Trophoblast cell (in vitro differentiated cells and primary cell): ENCODE measurements at places on chromosomes 1 and 21.

DNA sequence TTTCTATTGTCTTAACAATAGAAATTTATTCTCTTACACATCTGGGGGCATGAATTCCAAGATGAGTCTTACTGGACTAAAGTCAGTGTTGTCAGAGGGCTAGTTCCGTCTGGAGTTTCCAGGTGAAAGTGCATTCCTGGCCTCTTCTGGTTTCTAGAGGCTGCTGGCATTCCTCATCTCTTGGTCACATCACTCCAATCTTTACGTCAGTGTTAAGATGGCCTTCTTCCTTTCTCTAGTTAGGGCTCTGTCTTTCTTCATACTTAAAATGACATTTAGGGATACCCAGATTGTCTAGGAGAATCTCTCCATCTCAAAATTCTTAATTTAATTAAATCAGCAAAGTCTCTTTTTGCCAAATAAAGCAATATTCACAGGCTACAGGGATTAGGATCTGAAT lies 13.3 kb upstream of the PDC start:
- peak; percentile 94 for DNase-seq

DNA sequence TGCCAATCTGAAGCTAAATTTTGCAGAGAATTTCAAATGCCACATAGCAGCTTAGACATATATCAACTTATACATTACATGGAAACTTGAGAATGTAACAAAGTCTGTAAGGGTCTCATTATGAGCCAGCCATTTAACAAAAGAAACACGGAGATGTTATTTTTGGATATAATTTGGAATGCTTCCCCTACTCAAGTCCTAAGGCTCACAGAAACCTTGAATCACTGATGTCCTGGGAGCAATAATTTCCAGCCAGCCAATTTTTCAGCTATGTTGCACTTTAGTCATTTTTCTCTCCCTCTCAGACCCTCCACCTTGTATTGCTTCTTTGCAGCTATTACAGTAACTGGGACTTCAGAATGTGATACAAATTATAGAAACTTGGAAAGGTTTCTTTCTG lies 56.9 kb downstream of the EIF2B3 start:
- no peak for DNase-seq

DNA sequence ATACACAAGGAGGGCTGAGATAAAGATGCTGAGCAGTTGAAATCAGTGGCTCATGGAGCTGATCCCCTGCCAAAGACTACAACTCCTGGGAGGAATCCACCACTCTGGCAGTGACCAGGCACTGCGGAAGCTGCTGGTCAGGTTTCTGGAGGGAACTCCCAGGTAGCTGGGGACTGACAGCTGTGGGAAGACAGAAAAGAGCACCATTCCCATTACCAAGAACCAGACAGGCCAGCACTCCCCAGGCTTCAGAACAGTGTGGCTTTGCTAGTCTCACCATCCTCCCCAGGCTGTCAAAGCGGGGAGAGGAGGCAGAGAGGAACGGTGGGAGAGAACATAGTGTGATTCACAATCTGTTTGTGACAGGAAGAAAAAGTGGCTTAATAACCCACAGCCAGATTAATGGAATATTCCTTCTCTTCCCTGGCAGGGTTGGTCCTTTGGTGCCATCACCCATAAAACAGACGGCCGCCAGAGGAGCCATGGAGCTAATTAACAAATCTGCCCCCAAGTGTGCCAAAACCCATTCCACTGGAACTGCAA lies 92.1 kb downstream of the MAB21L3 start:
- no peak for DNase-seq

- DNase-seq = no peak
Observed at GRCh38 chr1:160077486-160077885, 3.9 kb upstream of the KCNJ9 start.

DNA sequence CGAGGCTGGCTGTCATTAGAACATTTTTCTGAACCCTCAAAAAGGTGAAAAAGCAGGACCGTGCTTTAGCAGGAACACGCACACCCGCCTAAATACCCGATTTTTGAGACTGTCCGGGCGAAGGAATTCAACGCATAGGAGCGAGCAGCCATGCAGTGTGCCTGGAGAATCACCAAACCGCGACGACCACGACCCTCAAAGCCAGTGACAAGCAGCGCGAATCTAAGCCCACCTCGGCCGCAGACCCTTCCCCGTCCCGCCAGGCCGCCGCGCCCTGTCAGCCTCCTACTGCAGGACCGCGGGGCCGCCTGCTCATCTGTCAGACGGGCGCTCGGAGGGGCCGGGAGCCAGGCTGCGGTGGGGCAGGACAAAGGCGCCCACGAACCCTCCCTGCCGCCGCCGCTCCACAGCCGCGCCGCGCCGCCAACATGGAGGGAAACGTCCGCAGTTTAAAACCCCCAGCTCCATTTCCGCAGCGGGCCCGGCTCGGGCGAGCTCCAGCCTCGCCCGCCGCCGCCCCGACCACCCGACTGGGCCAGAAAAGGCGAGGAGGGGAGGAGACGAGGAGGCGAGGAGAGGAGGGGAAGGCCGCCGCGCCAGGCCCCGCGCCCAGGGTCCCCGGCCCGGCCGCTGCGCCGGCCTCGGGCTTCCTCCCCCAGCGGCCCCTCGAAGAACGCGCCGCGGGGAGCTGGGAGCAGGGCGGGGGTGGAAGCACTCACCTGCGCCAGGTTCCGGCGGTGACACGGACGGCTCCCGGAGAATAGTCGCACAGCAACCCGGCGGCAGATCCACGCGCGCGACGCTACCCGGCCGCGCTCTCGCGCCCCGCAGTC lies at the start of gene LBR:
LBR (minus strand) TSS at position 804 of the 833 bp plus-strand sequence. CDS start 3,963 bp downstream, outside the sequence.
- DNase-seq = peak; percentile 27

DNA sequence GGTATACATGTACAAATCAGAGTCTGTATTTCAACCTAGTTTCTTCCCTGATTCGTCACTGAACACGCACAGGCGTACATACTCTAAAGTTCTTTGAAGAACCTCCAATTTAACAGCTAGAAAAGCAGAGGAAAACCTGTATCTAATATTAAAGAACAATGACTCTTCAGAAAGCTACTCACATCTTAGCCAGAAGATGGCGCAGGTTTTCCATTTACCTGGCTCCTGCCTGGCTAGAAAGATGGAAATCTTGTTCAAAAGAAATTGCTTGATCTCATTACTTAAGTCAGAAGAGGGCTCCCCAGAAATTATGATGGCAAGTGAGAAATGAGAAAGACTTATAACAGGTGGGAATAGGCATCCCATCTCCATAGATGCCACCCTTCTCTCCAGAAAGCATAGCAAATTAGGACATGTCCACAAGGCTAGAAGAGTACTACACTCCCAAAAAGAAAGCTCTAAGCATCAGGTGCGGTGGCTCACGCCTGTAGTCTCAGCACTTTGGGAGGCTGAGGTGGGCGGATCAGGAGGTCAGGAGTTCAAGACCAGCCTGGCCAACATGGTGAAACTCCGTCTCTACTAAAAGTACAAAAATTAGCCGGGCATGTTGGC lies 19.0 kb upstream of the L1TD1 start:
- DNase-seq = peak; percentile 81

DNA sequence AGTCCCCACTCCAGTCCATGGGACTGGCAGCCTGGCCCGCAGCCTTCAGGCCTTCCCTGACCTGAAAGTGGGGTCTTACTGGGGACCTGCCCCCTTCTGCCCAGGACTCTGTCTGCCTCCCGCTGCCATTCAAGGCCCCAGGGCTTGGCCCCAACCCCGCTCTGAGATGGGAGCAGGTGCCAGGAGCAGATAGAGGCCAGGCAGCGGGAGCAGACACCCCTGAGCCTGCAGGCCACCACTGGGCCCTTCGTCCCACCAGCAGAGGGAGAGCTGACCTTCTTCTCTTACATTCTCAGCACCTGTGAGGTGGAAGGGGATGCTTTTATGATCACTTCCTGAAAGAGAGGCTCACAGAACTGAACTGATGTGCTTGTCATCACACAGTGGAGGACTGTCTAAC lies 62.2 kb upstream of the TINAGL1 start:
- no peak for DNase-seq

DNA sequence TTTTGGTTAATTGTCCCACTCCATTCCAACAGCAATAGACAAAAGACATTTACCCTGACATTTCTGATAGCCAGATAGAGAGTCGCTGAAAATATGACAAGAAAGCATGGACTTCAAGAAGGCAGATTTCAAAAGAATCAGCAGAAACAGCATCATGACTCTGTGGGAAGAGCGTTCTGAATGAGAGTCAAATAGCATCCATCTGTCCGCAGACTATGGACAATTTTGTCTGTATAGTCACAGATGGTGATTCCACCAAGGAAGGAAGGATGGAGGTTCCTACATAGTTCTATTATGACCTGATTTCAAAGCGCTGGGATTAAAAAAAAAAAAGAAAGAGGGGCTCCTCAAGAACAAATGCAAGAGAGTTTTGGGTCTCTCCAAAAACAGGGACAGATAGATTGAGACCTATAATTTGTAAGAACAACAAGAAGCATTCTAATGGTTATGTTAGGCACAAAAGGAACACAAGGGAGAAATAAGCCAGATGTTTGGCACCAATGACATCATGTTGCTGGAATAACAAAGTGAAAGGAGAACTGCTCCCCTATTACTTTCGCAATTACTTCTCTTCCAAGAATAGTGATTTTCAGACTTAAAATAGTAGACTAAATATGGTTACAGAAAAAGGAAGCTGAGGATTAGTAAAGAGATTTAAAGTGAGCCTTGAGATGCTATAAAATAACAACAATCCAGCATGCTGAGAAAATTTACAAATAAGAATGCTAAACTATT lies 28.5 kb downstream of the NIBAN1 start:
- no peak for DNase-seq

DNA sequence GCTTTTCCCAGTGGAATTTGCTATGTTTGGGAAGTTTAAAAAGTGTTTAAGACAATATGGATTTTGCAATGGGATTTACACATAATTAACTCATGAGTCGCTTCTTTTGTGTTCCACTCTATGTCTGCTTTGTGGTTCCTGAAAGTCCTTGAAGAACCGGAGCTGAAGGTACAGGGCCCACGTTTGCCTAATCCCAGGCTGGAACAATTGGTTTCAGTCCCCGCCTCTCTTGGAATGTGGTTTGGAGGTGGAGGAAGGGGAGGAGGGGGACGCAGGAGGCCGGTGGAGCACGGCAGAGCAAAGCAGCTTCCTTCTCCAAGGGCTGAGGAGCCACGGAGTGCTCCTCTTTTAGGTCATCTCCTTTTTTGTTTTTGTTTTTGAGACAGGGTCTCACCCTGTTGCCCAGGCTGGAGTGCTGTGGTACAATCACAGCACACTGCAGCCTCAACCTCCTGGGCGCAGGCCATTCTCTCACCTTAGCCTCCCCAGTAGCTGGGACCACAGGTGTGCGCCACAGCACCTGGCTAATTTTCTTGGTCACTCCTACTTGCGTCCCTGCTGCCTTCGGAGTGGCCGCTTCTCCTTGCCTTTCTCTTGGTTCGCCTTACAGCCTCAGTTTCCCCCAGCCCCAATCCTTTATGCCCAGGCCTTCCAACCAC lies 129.5 kb upstream of the ERRFI1 start:
- no peak for DNase-seq

- no peak for DNase-seq
Observed at GRCh38 chr1:20089328-20090077, 19.5 kb downstream of the PLA2G5 start.

GRCh38 chr21:14684071-14684470 lies 138.0 kb upstream of the SAMSN1 start:
- no peak for DNase-seq

DNA sequence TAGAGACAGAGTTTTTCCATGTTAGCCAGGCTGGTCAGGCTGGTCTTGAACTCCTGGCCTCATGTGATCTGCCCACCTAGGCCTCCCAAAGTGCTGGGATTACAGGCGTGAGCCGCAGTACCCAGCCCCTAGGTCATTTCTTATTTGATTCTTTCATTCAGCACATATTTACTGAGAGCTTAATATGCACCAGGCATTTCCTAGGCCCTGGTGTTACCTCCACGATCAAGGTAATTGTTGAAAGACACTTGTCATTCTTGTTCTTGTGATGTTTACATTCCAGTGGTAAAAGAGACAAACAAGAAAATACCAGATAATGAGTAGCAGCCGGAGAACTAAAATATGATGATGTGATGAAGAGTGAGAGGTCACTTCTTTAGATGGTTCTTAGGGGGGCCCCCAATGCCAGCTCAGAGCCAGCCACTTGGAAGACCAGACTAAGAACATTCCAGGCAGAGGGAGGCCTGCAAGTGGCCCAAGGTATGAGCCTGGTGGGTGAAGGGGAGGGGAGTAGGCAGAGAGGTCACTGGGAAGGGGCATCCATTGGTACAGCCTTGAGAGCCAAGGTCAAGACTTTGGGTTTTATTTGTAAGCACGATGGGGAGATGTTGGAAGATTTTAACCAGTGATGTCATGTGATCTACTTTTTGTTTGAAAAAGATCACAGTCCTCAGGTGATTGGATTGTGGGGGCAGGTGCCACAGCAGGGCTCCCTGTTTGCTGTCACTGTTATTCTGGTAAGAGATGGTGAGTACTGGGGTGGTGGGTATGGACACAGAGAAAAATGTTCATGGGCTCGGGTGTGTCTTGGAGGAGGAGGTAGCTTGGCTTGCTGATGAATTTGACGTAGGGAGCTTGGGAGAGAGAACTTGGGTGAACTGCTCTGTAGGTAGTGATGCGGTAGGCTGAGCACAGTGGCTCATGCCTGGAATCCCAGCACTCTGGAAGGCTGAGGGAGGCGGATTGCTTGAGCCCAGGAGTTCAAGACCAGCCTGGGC lies 18.7 kb downstream of the UBE2Q1 start:
- no peak for DNase-seq

DNA sequence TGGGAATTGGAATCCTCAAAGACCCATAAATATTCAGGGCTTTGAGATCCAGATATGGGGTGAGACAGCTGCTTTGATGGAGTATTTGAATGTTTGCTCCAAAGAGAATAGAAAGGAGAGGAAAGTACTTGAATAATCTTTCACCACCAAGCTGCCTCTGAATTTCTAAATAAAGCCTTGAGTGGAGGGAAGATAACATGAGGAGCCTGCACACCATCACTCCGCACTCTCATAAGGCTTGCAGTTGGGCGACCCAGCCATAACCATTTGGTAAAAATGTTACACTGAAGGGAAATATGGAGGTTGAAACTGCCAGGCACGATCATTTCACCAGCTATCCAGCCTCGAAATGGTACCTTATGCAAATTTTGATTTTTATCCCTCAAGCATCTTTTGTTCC lies 38.4 kb downstream of the VCAM1 start:
- no peak for DNase-seq

GRCh38 chr21:36684957-36685714 lies 13.8 kb upstream of the SIM2 start:
- no peak for DNase-seq

GRCh38 chr1:51661081-51661518 lies 44.2 kb downstream of the OSBPL9 start:
- DNase-seq = peak; percentile 10

GRCh38 chr1:229657993-229658755 lies 32.1 kb downstream of the URB2 start:
- DNase-seq = no peak
